ENCODE measurements at places on chromosomes 7 and 10.

GRCh38 chr10:114754445-114755320 lies 66.9 kb upstream of the FHIP2A start:
- no peak for ATAC-seq

DNA sequence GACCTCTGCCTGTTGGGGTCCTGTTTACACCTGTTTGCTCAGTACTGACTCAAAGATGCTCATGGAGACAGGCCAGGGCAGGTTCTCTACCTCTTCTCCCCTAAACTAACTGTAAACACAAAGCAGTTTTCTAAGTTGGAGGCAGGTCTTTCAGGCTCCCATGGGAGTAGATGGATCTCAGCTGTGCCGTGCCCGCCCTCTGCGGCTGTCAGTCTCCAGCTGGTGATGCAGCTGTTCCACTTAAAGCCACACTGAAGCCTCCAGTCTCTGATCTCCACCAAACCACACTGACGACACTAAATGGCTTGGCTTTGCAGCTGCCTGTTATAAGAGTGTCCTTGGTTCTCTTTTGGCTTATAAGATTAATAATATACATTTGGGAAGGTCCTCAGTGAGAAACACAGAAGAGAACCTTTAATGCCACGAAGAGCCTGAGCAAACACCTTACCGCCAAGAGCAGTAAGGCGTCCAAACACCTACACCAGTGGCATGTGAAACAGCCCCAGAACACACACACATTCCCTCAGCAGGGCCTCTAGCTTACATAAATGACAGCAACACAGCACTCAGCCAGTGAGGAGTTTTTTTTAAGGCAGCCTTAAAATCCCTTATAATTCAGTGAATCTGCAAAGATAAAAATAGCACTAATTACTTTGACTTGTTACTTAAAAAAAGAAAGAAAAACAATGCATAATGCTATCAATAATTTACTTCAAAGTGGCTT lies 60.4 kb upstream of the KCNIP2 start:
- peak; percentile 97 for ATAC-seq

- ATAC-seq, result no peak
Observed at GRCh38 chr10:78339251-78339650, 305.6 kb downstream of the RPS24 start.

DNA sequence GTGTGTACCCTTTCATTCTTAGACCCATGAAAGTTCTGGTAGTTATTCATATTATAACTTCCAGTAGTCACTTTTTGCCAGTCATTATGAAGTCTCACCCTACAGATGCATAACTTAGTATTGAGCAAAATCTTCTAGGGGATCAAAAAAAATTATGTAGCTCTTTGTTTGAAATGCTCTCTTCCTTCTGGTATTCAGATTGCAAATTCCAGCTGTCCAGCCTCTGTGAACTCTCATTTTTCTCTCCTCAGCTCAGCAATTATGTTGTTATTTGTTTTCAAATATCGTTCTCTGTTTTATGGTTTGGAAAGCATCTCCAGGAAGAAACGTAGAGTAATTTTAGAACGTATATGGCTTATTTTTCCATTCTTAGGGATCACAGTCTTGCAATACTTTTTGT lies 442.5 kb downstream of the SEMA3D start:
- ATAC-seq, result no peak

DNA sequence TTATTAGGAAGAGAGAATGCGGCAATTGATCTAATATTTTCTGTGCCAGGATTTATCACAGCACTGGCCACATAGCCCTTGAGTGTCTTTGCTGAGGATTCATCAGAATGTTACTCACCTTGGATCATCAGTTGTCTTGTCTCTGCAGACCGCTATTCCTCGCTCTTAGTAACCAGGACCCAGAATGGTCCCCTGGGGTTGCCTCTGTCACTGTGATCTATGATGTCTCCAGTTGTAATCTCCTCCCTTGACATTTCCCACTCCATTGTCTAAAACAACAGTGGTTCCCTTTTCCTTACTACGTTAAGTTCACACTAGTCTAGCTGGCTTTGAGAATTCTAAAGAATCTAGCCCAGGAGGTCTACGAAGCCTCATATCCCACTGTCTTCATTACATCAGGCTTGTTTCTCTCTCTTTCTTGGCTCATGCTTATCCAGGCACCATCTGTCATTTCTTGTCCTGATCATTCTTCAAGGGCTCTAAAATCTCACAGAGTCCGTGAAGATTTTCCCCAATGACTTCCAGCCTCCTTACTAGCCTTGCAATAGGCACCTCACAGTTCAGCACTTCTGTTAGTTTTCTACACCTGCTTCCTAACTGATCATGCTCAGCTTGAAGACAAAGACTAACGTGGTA lies 125.8 kb downstream of the CUBN start:
- no peak for ATAC-seq

DNA sequence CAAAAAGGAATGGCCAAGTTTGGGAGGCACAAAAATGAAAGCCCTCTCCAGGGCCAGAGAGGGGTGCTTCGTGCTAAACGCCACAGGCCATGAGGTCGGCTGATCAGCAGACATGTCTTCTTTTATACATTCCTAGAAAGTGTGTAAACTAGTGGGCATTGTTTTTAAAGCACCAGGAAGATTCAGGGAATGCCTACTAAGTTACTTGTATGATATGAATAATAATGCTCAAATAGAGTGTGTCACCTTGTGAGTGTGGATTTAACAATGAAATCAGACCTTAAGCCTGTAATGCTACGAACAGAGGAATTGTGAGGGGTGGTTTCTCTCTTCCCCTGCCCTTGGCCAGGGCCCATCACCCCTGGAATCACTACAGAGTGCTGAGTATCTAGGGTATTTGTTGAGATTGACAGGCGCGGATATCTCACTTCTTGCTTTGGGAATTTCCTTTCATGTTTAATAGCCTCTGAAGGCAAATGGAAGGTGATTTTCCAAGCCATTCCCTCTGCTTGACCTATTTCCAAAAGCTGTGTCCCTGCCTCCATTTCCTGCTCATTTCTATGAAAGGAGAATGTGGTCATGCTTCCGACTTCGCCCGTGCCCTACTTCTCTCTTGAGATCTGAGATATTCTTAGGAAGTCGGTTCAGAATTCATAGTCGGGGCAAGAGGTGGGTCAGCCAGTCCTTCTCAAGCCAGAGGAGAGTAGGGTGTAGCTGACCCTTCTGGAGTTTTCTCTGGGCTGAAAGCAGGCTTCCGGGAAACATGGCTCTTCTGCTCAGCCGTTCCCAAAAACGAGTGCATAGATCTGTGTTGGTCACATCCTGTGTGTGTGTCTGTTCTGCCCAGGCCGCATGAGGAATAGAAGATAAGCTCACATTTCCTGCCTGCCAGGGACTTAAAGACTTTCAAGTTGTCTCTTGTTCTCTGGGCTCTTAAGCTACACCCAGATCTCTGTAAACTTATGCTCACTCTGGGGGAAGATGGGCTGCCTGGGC lies 167.8 kb upstream of the ITGB1 start:
- ATAC-seq, result peak; percentile 54

DNA sequence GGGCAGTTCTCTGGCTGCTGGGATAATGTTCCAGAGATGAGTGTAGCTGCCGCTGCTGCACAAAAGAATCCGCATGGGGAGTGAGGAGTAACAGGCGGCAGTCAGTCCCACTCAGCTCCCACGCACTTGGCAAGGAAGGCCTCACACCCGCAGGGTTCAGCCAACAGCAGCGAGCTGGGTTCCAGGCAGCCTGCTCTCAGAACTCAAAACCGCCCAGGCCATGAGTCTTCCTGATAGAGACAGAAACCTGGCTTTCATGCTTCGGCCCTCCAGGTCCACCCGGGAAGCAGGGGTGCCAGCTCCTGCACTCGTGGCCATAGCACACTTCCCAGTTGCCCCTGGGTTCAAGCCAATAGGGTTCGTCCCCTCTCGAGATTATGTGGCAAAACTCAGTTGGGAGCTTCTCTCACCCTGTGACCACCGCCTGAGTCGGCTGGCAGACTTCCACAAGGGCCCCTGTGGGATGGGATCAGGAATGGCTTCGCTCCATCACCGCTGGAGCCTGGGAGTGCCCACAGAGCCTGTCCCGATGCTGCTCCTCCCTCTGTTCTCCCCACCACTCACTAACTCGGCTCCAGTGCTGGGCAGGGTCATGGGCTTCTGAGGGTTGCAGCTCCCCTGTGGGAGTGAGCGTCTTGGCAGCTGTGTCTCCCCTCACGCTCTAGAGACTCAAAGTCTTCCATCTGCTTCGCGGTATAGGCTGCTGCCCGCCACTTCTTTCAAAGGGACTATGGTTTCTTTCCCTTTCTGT lies 20.6 kb downstream of the CLRN3 start:
- ATAC-seq, result no peak

DNA sequence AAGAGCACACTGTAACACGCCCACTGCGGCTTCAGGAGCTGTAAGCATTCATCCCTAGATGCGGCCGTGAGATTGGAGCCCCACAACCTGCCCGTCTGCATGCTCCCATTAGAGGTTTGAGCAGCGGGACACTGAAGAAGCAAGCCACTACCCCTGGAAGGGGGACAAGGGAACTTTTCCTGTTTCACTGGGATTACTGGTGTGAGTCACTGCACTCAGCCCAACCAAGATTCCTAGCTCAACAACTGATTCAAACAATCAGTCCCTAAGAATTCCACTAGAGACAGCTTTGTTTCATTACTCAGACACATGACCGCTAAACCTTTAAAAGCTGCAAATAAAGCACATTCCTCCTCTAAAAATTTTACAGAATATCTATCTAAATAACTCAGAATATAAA lies 69.8 kb downstream of the ORC5 start:
- ATAC-seq, result no peak

DNA sequence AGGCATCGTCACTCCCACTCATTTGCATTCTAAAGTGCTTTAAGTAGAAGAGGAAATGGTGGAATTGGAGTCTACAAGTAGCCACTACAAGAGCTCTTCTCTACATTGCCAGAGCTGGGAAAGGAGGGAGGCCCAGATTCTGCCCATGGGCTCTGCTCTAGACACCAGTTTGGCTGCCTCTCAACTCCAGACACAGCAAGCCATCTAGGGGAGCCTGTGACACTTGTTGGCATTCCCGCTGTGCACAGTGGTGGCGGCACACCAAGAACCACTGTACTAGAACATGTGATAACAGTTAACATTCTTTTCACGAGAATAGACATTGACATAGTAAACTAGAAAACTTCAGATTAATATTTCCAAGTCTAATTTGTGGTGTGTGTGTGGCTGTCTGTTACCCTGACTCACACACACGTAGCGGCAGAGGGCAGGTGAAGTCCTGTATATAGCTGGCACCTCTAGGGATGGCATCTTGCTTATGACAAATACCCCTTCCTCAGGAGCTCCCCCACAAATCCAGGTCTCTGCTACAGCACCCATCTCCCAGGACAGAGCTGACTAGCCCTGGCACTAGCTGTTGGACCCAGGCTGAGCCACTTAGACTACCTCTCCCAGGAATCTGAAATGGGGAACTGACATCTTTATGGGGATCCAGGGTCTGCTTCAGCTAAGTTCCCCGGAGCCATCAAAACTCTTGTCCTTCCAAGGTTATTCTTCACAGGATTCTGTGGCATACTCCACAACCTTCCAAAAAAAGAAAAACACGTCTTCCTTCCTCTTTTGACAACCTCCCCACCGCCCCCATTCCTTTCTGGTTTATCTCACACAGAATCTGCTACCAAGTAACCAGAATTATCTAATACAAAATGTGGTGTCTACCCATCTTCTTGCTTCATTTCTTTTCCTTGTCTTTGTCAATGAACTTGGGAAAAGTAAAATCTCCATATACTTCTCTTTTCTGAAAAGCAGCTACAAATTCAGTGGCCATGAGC lies 54.7 kb upstream of the MRLN start:
- no peak for ATAC-seq

- no peak for ATAC-seq
Observed at GRCh38 chr10:72523062-72523461, 102.8 kb downstream of the MICU1 start.

DNA sequence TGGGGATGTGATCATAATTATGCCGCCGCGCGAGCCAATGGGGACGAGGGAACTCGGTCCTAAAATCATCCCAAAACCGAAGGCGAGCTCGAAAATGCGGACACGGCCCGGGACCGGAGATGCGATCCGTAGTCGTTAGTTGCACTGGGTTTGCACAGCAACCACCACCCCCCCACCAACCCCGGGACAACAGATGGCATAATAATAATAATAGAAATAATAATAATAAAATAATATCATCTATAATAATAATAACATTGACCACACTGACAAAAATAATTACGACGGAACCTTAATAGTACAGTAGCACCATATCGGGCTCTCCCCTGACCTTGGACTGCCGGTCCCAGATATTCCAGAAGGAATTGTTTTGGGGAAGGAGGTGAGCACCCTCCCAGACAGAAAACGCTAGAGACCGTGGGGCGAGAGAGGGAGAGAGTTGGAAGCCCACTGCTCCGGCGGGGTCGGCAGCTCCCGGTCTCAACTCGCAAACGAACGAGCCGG lies 1.1 kb upstream of the EMX2 start:
- no peak for ATAC-seq

- no peak for ATAC-seq
Observed at GRCh38 chr10:72502581-72502980, 123.3 kb downstream of the MICU1 start.

GRCh38 chr10:111103196-111103840 lies 26.5 kb downstream of the ADRA2A start:
- ATAC-seq, result no peak

DNA sequence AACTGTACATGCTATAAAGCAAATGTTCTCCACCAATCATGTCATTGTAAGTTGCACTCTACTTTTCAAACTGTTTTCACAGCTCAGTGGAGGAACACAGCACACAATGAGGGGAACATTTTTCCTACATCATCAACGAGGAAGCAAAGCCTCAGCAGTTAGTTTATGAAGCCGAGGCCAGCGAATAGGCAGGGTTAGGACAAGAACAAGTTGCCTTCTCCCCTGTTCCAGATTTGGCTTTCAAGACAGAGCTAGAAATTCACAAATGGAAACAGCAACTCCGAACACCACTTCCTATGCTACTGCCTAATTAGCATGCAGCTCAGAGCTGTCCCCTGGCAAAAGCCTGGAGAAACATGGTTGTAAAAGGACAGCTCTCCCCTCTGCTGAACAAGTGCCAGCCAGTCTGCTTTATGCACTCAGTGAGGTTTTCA lies 19.8 kb downstream of the ITGB8 start:
- ATAC-seq, result no peak

DNA sequence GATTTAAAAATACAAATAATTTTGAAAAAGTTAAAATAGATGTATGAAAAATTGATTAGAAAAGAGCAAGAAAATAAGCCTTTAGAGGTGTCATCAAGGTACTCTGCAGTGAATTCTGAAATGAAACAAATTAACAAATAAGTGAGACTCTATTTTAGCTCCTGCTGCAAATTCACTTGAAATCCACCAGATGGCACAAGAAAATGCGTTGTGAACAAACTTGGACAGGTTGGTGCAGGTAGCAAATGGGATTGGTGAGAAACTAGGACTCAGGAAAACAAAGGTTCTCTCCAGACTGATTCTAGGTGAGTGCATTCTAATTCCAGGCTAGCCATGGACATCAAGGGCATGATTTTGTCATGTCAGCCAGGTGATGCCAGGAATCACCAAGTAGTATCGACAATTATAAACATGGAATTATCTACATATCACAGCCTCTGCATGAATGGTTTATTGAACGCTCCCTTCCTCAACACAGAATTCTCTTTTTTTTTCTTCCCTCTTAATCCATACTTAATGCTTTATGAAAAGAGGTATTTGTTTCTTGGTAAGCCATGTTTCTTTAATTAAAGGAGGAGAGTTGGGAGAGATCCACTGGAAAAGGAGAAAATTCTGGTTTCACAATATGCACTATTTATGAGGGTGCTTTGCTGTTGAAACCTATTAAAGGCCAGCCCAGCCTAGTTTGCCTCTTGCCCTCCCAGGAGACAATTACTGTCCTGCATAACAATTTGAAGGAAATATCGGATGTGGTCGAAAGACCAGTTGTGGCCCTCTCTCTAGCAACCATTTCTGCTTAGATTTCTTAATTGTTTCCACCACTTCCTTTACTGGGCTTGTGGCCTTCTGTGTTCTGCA lies 118.1 kb downstream of the ZNF365 start:
- ATAC-seq, result no peak
